ENCODE measurements at places on chromosomes 5 and 9.

GRCh38 chr9:24298912-24299311 lies 246.8 kb downstream of the IZUMO3 start:
- DNase-seq = no peak

- no peak for DNase-seq
Measured at GRCh38 chr9:104997536-104997935, 69.6 kb upstream of the ABCA1 start.

DNA sequence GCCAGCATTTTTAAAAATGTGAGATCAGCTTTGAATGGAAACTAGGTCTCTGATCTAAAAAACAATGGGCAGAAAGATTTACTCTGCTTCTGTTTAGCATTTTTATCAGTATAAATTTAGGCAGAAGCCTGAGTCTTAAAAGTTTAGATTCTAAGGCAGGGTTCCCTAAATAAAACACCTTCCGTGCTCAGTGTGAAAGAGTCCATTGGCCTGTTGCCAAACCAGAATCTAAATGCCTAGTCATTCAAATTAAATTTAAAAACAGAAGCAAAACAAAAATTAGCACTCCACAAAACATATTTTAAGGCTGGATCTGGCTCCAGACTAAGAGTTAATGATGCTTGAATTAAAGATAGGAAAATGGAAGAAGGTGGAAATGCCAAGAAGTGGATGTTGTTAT lies 4.5 kb downstream of the TYRP1 start:
- no peak for DNase-seq

GRCh38 chr5:41840251-41840650 lies 30.0 kb downstream of the OXCT1 start:
- no peak for DNase-seq

DNA sequence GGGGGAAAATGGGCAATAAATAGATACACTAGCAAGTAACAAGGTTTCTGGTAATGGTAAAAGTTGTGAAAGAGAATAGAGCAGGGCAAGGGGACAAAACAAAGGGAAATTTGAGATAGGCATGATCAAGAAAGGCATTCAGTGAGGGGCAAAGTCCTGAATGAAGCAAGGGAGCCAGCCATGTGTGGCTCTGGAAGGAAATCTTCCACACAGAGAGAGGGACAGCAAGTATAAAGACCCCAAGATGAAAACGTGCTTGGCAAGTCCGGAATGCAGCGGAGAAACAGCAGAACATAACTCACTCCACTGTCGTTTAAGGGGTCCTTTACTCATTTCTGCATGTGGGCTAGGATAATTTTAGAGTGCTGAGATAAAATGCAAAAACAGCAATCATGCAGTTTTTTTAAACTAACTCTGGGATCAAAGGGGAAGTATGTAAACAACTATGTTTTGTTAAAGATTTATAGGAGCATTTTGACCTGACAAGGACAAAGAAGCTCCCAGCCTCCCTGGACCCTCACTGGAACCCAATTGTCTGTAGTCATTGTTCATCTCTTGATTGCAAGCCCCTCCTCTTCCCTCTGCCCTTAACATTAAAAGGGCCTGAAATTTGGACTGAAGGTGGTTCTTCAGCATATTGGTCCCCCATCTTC lies 22.9 kb upstream of the AOPEP start:
- DNase-seq = no peak

DNA sequence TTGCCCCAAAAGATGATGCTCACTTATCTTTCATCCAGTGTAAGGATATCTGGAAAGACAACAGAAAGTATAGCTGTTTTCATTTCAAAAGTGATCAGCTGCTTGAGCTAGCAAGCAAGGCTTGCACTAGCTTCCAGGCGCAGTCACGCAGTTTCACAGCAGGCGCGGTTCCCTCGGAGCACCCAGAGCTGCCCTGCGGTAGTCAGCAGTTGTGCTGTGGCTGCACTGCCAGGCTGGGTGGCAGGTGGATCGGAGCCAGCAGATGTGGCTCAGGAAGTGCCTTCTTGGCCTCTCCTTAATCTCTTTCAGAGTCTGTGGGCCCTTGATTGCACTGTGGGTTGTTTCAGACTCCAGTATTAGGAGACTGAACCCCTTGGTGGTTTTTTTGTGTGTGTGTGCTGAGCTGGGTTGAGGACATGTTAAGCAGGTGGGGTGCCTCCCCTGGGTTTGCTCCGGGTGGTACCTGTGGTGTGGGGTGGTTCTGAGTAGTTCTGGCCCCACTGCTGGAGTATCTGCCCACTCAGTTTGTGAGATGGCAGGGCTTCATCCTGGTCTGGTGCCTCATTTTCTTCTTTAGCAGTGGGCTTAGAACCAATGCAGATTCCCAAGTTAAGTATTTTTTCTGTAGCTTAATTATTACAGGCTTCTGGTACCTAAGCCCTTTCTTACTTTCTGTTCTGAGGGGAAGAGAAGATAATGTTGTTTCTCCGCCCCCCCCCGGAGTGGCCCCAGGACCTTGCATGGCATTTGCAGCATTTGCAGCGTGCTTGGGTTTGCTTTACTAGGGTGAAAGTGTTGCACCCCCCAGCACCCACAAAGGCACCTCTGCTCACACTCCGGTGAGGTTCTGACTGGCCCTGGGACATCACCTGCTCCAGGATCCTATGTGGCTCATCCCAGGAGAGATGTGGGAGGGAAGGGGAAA lies 16.4 kb downstream of the TENT4A start:
- peak; percentile 48 for DNase-seq

DNA sequence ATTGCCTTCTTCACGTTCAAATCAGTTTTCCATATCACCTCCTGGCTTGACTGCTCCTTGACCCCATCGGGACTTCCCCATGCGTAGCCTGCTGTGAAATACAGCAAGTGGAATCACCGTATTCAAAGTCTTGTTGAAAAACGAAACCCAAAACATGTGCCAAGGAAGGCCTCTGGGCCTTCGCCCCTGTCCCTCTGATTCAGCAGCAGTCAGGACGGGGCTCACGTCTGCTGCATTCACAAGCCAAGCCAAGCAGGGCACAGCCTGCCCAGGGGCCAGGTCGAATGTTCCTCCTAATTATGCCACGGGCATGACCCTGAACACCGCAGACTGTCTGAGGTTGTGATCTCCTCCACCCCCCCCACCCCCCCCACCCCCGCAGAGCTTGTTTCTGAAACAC lies 960 bp upstream of the CTNND2 start:
- DNase-seq = no peak

GRCh38 chr9:34985311-34985899 lies 4.1 kb upstream of the DNAJB5 start:
- peak; percentile 53 for DNase-seq

- DNase-seq = peak; percentile 17
Measured at GRCh38 chr5:124706729-124707361, 39.6 kb downstream of the ZNF608 start.

DNA sequence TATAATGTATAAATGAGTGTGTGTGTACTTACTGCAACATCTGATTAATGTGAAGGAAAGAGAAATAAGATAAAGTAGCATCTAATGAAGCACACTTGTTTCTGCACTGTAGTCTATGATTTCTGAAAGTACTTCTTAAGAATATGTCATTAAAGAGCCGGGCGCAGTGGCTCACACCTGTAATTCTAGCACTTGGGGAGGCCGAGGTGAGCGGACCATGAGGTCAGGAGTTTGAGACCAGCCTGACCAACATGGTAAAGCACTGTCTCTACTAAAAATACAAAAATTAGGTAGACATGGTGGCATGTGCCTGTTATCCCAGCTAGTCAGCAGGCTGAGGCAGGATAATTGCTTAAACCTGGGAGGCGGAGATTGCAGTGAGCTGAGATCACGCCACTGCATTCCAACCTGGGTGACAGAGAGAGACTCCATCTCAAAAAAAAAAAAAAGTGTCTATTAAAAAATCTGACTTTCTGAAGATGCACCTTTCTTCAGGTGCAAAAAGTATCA lies 556.9 kb downstream of the PTPRD start:
- no peak for DNase-seq
